ENCODE measurements at places on chromosomes 2 and 18. TPM values are rescaled to one million over a fixed set of nuclear protein-coding genes. Genes with fewer than 3 reads are reported as not detected.

Gene AFF3
- 5.9 TPM for total RNA-seq

Gene DCDC2C
- not detected for total RNA-seq

Gene SLC4A3
- total RNA-seq: 5.6 TPM

Gene ANAPC1
- total RNA-seq: 175 TPM

Gene SERPINB11
- not detected for total RNA-seq

Gene TUBA3E
- total RNA-seq: 0.66 TPM

Gene FAM237A
- total RNA-seq: not detected

Gene FBXO48
- total RNA-seq: 1.1 TPM

Gene GAL3ST2
- total RNA-seq: 1.5 TPM

Gene HOXD9
- total RNA-seq: not detected

Gene CNDP2
- 172 TPM for total RNA-seq

- DNase-seq: no peak
Measured at GRCh38 chr2:58135861-58136260, 89.3 kb downstream of the VRK2 start.

DNA sequence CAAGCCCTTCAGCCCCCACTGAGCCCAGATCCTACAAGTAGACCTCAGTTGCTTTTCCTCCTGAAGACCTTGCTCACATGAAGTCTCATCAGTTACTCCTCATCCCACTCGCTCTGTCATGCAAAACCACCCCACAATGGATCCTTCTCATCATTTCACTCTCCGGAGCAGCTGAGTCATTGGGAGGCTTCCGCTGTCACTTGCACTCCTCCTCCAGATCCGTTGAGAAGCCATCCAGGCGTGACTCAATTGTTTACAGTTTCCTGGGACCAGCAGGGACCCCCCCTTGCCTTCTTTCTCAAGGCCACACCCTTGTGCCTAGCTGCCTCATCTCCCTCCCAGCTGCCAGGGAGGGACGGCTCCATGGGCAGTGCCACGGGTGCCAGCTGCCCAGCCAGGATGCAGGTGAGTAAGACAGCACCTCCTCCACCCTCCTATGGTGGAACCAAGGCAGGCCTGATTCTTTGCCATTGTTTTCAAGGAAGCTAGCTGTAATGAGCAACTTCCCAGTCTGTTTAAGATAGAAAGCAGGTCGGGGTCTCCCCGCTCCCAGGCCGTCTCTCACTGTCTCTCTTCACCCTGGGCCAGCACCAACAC, 16.3 kb downstream of the GPR55 start:
- no peak for DNase-seq

DNA sequence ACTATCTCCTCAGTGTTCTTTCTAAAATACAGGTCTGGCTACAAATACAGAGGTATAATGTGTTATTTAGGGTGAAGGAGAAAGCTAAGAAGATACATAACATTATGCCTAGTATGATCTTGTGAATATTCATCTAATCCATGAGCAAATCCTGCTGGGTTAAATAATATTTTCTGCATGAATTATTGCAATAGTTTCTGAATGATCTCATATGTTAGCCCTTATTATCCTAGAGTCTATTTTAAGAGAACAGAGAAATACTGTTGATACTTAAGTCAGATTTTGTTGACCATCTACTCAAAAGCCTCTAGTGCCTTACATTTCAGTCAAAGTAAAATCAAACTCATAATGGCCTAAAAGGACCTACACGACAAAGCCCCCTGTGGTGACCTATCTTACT, 382.3 kb downstream of the FIGN start:
- no peak for DNase-seq

- DNase-seq: no peak
Measured at GRCh38 chr18:40415821-40416220, 1539.2 kb upstream of the PIK3C3 start.

DNA sequence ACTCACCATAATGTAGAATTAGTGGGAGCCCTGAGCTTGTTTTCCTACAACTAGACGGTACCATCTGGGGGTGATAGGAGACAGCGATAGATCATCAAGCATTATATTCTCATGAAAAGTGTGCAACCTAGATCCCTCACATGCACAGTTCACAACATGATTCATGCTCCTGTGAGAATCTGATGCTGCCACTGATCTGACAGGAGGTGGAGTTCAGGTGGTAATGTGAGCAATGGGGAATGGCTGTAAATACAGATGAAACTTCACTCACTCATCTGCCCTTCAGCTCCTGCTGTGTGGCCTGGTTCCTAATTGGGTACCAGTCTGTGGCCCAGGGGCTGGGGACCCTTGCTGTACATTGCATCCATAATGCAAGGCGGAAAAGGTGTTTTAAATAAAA, 60.7 kb downstream of the USP34 start:
- DNase-seq: no peak

DNA sequence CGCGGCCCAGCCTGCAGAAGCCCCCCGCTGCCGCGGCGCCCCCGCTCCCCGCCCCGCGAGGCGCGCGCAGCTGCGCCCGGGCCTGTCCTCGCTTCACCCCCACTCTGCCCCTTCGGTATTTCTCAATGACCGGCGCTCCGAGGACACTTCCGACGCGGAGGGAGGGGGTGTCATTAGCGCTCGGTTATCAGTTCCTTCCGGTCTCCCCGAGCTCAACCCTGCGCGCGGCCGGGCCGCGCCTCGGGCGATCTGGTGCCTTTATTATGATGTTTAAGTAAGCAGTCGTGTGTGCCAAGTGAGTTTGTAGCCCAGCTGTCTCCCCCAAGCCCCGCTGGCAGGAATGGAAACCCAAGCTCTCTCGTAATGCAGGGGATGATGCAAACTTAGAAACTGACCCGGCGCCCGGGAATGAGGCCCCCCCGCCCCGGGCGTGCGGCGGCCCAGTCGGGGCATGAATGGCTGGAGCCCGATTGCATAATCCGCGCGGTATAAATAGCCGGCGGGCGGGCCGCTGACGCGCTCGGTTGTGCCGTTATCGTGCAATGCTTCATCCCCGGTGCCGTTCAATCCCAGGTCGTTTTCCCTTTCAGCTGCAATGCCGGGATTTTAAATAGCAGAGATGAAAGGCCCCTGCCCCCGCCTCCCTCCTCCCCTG, 3.9 kb upstream of the SPRED2 start:
- DNase-seq: peak; percentile 75

DNA sequence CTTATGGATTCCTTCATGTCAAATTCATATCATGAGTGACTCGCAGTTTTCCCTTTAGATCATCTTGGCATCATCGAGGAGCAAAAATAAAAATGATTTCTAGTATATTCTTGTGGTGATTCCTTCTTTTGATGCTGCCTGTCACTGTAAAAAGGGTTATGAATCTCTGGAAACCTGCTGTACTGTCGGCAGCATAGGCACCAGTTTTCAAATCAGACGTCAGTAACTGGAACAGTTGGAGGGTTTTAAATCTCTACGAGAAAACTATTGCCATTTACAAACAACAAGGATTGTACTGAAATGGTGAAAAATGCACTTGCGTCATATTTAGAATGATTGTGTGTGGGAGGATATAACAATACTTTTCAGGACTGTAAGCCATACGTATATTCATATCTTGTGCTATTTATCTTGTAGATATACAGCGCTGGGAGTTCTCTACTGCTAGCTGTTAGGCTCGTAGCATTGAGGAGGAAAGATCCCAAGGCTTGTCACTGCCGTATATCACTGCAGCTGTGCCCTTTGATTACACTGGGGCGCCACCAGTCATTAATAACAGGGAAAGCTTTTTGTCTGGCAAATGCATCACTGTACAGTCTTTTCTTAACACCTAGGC, 320.7 kb downstream of the MTX2 start:
- no peak for DNase-seq

DNA sequence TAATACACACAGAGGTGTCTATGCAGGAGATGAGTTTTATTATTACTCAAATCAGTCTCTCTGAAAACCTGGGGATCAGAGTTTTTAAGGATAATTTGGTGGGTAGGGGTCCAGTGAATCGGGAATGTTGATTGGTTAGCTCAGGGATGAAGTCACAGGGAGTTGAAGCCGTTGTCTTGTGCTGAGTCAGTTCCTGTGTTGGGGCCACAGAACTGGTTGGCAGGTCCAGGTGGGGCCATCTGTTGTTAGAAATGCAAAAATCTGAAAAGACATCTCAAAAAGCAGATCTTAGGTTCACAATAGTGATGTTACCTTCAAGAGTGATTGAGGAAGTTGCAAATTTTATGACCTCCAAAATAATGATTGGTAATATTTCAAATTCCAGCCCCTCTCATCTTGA, 86.9 kb downstream of the VSNL1 start:
- no peak for DNase-seq

DNA sequence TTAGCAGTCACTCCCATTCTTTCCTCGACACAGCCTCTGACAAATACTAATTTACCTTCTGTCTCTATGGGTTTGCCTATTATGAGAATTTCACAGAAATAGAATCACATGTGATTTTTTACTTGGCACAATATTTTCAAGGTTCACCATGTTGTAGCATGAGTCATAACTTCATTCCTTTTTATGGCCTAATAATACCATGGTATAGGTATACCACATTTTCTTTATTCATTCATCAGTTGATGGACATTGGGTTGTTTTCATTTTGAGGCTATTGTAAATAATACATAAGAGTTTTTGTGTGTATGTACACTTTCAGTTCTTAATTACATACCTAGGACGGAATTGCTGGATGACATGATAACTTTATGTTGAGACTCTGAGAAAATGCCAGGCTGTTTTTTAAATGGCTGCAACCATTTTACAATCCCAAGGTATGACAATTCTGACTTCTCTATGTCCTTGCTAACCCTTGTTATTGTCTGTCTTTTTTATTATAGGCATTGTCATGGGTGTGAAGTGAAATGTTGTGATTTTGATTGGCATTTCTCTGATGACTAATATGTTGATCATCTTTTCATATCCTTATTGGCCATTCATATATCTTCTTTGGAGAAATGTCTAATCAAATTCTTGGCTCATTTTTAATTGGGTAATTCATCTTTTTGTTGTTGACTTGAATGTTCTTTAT, 87.9 kb downstream of the IRS1 start:
- no peak for DNase-seq

DNA sequence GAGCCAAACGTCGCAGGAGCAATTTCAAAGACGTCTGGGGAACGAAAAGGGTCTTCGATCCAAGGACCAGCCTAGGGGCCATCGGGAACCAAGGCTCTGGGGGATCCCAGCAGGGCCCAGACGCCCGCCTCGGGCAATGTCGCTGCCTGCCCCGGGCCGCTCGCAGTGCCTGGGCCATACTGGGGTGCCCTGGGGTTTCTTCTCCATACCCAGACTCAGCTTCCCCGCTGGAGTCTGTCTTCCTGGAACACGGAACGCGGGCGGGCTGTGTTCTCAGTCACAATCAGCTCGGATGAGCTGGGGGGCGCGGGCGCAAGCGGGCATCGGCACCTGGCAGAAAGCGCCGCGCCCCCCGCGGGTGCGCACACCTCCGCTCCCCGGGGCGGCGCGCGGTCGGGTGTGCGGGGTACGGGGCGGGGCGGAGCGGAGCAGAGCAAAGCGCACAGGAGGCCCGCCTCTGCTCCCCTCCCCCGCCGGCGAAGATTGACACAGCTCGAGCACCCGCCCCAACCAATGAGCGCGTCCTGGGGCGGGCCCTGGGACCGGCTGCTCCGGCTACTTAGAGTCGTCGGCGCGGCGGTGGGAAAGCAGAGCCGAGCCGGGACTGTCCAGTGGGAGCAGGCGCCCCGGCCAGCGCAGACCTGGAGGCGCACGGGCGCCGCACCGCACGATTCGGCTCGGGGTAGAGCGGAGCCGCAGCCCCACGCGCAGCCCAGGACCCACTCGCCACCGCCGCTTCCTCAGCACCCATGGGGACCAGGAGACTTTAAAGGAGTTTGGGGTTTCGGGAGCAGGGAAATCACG, at the start of gene LRATD1:
TSS of gene LRATD1 (plus strand) at position 585 of the 804 bp plus-strand sequence. CDS start 1,263 bp downstream, outside the sequence.
- DNase-seq: peak; percentile 97

DNA sequence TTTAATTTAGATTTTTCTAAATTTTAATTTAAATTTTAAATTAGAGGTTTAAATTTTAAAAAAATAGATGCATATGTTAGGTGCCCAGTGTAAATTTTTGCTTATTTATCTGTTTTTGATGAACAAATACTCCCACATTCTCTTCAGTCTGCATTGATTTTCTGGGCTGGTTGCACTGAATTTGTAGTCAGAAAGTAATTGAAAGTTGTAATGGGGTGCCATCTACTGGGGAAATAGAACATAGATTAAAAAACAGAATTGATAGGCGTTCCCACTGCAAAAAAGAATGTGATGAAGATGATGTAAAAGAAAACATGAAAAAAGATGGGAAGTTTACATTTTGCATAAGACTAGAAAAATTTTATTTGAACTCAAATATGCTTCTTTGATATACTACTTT, 51.7 kb upstream of the CCDC85A start:
- peak; percentile 61 for DNase-seq

- no peak for DNase-seq
Measured at GRCh38 chr2:144366825-144367429, 153.0 kb downstream of the ZEB2 start.

DNA sequence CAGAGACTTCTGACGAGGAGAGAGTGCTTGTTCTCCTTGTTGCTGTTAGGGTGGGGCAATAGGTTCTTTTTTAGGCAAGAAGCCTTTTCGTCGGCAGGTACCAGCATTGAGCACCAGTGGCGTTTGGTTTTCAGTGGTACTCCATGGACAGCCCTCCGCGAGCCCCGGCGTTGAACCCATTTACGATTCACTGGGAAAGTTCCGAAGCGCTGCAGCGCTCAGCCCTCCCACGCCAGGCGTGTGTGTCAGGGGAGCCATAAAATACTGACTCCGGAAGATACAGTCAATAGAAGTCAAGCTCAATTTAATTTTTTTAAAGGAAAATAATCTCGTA, 494 bp upstream of the ROCK1 start:
- no peak for DNase-seq

DNA sequence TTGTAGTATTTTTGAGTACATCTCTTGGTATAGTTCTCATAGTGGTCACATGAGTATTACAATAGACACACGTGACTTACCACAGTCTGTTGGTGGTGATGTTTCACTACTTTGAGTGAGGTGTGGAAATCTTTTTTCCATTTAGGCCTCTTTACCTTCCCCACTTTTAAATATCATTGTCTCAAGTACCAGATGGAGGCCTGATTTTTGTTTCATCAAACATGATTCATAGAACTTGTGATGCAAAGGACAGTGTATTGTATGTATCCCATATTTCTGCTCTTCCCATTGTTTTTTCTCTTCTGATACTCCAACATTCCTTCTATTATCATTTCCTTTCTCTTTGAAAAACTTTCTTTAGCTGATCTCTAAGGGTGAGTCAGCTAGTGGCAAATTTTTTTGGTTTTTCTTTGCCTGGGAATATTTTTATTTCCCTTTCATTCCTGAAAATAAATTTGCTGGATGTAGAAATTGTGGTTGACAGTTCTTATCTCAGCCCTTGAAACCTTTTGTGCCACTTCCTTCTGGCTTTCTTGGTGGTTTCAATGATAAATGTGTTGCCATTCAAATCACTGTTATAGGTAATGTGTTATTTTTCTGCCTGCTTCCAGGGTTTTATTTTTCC, 32.8 kb downstream of the RFX8 start:
- no peak for DNase-seq

DNA sequence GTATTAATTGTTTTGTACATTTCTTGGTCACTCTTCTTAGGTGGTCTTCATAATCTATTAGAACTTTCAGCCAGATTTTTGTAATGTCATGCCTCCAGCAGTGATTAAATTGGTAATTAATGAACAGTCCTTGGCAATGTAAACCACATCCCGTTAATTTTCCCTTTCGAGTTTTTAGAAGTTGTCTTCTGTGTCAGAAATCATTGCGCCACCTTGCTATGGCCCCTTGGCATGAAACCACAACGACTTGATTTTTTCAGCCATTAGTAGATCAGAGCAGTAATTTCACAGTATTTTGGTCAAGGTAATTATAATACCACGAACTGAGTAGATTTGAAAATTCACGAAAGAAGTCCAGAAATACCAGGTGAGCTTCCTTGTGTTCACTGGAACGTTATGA, 86.0 kb upstream of the OTX1 start:
- DNase-seq: no peak

Data from GM23338 (cell line).